ENCODE measurements at places on chromosomes 7 and 10.

GRCh38 chr7:2471396-2471795, 4.8 kb downstream of the GRIFIN start:
- no peak for DNase-seq

DNA sequence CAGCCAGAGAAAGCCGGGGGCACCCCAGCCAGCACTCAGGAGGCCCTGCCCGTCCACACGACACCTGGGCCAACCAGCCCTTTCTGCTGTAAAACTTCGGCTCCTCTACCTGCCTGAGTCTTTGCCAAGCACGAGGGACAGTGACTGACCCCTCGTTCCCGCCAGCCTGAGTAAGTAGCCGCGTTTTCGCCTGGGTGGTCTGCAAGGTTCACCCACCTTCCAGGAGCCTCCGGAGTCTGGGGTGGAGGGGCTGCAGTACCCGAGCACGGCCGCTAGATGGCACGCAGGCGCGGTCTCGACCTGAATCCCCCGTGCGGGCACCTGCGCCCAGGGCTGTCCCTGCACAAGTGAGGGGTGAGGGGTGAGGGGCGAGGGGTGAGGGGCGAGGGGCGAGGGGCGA, 192.7 kb downstream of the PTPRN2 start:
- DNase-seq: no peak

- no peak for DNase-seq
These were observed 161.8 kb downstream of the DPY19L1 start for GRCh38 chr7:34875481-34875880.

- no peak for DNase-seq
These were observed 259.7 kb upstream of the FERD3L start for GRCh38 chr7:19404912-19405329.

DNA sequence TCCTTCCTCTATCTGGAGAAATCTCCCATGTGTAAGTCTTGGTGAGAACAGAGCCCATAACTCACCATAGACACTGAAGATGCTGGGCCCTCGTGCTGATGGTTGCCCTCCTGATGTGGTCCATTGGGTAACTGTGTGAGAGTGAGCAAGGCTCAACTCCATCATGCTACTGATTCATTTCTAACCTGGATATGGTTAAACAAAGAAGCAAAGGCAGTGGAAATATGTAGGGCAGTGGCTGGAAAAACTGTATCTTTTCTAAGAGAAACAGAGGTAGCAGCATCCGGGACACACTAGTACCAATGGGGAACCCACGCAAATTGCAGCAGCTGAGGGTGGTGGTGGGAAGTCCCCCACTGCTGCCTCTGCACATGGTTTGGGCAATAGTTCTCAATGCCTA, 221.7 kb downstream of the KLF6 start:
- DNase-seq: no peak

DNA sequence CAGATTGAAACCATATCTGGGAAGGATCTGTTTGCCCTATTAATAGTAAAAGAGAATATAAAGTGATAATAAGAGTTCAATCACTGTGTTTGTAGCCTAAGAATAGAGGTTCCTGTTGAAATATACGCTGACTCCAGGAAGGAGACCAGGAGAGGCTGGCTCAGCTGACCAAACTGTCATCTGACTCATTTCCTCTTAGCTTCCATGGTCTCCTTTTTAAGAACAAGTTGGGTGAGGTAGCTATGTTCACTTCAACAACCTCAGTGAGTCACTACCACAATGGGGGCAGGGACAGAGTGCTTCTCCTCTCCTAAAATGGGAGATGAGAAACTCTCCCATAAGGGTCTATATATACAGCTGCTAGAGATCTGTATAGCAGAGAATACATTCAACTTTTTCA, 543.3 kb downstream of the CALN1 start:
- no peak for DNase-seq

GRCh38 chr7:12211054-12211710, at the start of gene TMEM106B:
Gene TMEM106B, plus strand, starts transcription at chr7:12211294. Its CDS starts 3,517 bp downstream, at chr7:12214811.
- peak; percentile 95 for DNase-seq

GRCh38 chr7:99312316-99313203, 13.1 kb upstream of the ARPC1A start:
- peak; percentile 43 for DNase-seq
